Stimulated activated CD8-positive, alpha-beta memory T cell treated with anti-CD3 and anti-CD28 coated beads, Interleukin-4, amount 100 ng/mL, for 4 hours (primary cell): ENCODE measurements at places on chromosomes 7 and 10.
A peak's percentile ranks its signal among the peaks of the same experiment; 100 is the strongest.

- DNase-seq, result no peak
These were observed 207.6 kb downstream of the GLI3 start for GRCh38 chr7:42029405-42029804.

DNA sequence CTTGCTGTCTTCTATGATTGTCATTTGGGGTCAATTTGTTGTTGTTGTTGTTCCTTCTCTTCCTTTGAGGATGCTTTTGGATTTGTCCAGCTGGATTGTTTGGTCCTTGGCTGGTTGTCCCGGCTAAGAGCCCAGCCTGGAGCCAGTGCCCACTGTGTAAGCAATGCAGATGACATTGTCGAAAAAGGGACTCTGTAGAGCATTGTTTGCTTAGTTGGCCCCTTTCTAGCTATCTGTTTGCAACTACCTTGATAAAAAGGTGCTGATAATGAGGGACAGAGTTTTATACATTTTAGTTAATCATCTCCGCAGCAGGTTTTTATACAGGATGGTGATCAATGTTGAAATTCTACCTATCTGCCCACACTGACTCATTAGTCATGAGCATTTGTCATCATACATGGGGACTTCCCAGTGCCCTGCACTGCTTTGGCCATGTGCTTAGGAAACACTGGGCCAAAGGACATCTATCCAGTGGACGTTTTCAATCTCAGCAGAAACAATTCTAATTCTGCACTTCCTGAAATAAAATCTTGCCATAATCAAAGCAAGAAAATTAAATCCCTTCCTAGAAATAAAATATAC, 311.9 kb downstream of the GRM8 start:
- DNase-seq, result no peak

DNA sequence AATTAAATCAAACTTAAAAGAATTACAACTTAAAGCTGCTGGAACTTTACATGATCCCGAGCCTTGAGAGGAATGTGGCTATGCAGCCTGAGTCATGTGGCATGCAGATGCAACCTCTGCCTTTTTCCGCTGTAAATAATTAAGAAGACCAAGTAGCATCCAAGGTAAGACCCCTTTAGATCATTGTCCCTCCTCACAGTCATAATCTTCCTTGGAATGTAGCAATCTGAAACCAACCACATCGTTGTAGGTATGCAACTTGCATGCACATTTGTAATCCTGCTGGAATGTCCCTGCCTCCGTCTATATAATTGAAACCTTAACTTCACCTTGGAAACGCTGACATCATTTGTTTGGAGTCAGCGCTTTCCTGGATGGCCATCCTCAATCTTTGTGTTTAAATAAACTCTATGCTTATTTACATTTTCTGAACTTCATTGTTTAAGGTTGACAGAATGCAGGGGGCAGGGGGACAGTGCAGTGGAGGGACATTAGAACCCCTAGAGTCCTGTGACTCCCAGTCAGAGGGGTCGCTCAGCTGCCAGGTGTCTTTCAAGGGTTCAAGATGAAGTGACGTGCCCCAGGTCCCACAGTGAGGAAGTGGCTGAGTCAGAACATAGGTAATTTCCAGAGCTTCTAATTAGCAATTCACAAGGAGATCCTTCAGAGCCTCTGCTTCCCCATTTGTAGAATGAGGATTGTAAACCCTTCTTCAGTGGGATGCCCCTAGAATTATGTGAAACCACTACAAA, 110.7 kb downstream of the RALA start:
- no peak for DNase-seq

GRCh38 chr7:16652888-16653287, 6.9 kb downstream of the BZW2 start:
- no peak for DNase-seq

- peak; percentile 12 for DNase-seq
These were observed 31.2 kb downstream of the PRTFDC1 start for GRCh38 chr10:24920907-24921881.

GRCh38 chr7:69002416-69002815, 595.9 kb upstream of the AUTS2 start:
- no peak for DNase-seq

DNA sequence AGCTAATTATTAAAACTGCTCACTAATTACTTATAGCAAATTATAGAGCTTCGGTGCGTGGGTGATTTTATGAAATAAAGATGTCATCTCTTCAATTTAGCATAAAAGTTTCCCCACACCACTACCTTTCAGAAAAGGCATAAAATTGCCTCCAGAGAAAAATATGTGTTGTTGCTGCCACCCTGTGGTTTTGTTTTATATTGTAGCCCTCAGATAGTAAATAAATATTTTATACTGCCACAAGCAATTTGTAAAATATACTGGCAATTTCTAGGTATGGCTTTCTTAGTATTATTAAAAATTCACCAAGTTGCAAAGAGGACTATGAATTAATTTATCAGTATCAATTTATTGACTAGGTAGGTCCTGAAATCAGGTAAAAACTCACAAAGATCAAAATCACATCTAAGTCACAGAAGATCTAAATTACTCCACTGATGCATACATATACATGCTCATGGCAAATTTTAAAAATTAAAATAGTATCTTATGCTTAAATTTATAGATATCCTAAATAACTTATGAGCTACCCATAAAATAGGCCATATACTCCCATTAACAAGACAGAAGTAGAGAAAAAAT, 26.5 kb downstream of the ASNS start:
- no peak for DNase-seq

GRCh38 chr7:100655908-100656674, at the start of gene ACTL6B:
Gene ACTL6B, minus strand, starts transcription at chr7:100656448. Its CDS starts 94 bp downstream, at chr7:100656354.
- no peak for DNase-seq

DNA sequence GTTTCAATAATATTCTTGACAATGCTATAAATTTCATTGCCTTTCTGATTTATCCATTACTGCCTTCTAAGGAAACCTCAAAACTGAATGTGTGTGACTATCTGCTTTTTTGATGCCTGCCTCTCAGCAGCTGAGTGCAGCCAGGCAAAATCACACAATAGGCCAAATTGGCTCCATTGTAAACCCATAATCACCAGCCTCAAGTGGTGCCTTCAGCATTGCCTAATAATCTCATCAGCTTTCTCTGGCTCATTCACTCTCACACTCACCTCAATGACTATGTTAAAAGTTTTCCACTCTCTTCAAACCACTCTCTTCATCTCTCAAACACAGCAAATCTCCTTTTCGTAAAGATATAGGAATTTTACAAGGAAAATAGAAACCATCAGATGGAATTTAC, 182.5 kb upstream of the COL1A2 start:
- DNase-seq, result no peak

- DNase-seq, result no peak
These were observed 13.9 kb upstream of the DNAAF5 start for GRCh38 chr7:712381-713138.

- no peak for DNase-seq
These were observed 508.8 kb downstream of the CCSER2 start for GRCh38 chr10:84837041-84837812.

- DNase-seq, result no peak
These were observed 69.4 kb downstream of the DNAJB6 start for GRCh38 chr7:157405914-157406810.

GRCh38 chr10:86169506-86170254, 196.9 kb downstream of the GRID1 start:
- DNase-seq, result no peak

DNA sequence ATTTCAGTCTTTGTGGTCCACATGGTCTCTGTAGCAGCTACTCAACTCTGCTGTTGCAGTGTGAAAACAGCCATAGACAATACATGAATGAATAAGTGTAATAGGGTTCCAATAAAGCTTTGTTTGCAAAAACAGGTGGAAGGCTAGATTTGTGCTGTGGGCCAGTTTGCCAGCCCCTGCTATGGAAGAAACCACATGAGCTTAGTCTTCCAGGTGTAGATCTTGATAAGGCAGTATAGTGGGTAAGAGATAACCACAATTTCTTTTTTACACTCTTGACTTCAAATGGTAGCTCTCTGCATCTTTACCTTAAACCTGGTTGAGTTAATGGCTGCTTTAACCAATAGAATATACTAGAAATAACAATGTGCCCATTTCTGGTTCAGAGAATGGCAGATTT, 135.0 kb upstream of the PALS2 start:
- no peak for DNase-seq

- no peak for DNase-seq
These were observed 34.5 kb upstream of the CYP26C1 start for GRCh38 chr10:93026072-93026471.

DNA sequence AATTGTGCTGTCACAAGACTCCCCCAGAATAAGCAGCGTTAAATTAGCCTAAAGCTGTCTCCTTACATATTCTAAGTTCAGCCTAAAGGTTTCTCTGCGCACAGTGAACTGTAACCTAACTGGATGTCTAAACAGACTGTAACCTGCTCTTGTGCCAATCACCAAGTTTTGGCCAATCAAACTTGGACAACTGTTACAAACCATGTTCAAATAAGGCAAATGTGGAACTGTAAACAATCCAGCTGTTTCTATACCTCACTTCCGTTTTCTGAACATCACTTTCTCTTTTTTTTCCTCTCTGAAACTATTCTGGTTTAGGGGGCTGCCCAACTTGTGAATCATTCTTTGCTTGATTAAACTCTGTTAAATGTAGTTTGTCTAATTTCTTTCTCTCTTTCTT, 252.2 kb upstream of the HABP2 start:
- DNase-seq, result no peak

GRCh38 chr7:43590862-43591557, 8.1 kb downstream of the STK17A start:
- no peak for DNase-seq

GRCh38 chr10:23338155-23338828, 6.3 kb downstream of the C10orf67 start:
- DNase-seq, result no peak

GRCh38 chr10:52706332-52707070, 66.1 kb downstream of the MBL2 start:
- no peak for DNase-seq

GRCh38 chr7:48643431-48644013, 280.8 kb upstream of the CDC14C start:
- no peak for DNase-seq

GRCh38 chr10:131886237-131886636, 14.6 kb upstream of the PPP2R2D start:
- DNase-seq, result no peak
